Stimulated activated CD8-positive, alpha-beta memory T cell treated with anti-CD3 and anti-CD28 coated beads, Interleukin-2, amount 100 ng/mL, for 1 hour (primary cell): ENCODE measurements at places on chromosomes 6 and 20.

- no peak for DNase-seq
Measured at GRCh38 chr20:44609006-44609515, 26.7 kb downstream of the PKIG start.

GRCh38 chr6:75233092-75233615 is 10.4 kb downstream of the COX7A2 start:
- DNase-seq = no peak

DNA sequence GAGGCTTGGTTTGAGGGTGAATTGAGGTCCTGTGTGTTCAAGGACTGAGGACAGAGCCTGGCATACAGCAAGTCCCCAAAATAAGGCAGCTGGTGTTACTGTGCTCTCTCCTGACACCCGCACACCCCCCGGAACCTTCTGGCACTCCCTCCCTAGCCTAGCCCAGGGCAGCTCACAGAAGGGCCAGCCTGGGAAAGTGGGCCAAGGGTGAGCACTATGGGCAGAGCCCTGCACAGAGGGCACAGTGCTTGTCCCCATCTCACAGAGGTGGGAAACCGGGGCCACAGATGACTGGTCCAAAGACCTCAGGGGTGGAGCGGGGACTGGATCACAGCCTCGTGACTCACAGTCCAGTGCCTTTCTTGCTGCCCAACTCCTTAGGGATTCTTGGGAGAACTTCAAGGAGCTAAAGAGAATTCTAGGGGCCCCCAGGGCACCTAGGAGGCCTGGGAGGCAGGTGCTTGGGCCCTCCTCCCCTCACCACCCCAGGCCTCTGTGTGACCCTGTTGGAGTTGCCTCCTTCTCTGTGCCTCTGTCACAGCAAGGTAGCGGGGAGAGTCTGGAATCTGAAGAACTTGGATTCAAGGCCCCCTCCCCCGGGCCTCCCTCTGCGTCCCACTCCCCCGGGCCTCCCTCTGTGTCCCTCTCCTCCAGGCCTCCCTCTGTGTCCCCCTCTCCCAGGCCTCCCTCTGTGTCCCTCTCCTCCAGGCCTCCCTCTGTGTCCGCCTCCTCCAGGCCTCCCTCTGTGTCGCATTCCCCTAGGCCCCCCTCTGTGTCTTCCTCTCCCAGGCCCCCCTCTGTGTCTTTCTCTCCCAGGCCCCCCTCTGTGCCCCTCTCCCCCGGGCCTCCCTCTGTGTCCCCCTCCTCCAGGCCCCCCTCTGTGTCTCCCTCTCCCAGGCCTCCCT is 13.5 kb downstream of the DLGAP4 start:
- DNase-seq = no peak

DNA sequence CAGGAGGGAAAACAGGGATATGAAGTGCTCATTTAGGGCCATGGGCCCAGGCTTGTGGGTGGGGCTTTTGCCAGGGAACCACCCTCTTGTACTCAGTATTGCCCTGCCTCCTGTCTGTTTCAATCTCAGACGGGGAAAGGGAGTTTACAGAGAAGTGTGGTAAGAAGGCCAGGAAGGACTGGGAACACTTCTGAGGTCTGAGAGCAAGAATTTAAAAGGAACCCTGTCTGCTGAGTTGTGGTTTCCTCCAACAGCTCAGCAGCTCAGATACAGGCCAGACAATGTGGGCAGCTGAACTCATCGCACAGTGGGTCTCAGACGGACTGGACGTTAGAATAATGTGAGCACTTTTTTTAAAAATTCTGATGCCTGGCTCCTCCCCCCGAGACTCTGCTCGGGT is 354.1 kb upstream of the ARID1B start:
- DNase-seq = no peak

- no peak for DNase-seq
Measured at GRCh38 chr6:138503881-138504680, 4.8 kb upstream of the NHSL1 start.

DNA sequence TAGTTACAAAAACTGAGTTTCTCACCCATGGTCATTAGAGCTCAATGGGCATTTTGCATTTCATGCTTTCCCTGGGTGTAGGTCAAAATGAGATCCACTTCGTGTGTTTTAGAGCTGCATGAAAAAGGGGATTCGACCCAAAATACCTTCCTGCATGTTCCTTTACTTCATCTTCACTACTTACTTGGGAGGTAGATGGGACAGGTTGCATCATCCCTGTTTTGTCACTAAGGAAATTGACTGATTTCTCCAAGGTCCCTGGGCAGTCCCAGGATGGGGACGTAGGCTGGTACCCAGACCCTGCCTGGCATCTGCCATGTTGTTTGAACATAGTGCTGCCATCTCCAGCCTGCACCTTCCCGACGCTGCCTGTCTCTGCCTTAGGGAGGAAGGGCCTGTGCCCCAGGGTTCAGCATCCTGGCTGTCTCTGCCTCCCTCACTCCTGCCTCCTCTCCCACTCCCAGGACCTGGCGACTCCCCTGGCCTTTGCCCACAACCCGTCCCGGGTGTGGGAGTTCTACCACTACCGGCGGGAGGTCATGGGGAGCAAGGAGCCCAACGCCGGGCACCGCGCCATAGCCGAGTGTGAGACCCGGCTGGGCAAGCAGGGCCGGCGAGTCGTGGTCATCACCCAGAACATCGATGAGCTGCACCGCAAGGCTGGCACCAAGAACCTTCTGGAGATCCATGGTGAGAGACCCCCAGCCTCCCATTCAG is 17.0 kb downstream of the SIRT5 start:
- DNase-seq = no peak

- DNase-seq = no peak
Measured at GRCh38 chr6:42101186-42101657, 41.2 kb downstream of the C6orf132 start.

GRCh38 chr6:46865221-46865620 is 56.5 kb downstream of the ADGRF5 start:
- DNase-seq = no peak

DNA sequence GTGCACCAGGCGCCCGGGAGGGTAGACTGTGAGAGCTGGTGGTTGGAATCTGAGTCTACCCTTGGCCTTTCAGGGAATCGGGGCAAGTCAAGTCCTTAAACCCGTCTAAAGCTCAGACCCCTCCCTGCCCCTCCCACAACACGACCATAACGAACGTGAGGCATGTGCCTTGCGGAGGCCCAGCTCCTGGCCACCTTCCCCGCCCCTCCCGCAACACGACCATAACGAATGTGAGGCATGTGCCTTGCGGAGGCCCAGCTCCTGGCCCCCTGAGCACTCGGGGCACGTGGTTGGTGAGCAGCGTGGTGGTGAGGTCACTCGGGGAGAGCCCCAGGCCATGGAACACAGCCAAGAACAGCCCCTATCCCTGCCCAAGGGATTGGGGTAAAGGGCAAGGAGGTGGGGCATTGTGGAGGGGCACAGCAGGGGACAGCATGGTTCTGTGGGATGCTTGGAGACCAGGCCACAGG is 132.2 kb downstream of the TAF4 start:
- DNase-seq = no peak

DNA sequence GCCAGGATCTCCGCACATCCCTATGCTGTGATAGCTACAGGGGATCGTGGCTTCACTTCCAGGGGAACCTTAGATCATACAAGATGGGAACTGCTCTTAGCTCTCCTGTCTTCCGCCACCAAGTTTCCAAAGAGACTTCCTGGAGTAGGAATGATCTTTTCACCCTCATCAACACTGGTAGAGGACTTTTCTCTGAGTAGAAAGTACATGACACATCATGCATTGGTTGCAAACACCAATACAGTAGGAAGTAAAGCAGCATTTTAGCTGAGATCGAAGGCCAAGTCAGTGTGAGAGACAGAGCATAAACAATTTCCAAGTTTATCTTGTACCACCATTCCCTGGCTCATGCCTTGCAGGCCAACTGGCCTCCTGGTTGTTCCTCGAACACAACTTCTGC is 113.1 kb upstream of the NEDD9 start:
- no peak for DNase-seq

DNA sequence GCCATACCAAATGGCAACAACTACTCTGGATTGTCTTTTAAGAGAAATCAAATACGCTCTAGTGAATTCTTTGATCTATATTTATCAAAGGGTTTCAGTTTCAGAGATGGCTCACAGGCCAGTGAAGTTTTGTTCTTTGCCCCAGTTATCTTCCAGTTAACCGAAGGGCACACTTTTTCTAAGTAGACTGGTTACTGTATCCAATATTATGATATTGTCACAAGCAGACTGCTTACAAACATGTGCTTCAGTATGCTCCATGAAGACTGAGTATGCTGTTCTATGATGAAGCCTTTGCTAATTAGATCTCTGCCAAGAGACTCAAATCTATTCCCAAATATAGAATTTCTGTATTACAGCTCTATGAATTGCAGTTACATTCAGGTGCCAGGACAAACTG is 181.1 kb downstream of the REV3L start:
- DNase-seq = no peak

- DNase-seq = no peak
Measured at GRCh38 chr6:107656401-107656800, 166.5 kb downstream of the SOBP start.

DNA sequence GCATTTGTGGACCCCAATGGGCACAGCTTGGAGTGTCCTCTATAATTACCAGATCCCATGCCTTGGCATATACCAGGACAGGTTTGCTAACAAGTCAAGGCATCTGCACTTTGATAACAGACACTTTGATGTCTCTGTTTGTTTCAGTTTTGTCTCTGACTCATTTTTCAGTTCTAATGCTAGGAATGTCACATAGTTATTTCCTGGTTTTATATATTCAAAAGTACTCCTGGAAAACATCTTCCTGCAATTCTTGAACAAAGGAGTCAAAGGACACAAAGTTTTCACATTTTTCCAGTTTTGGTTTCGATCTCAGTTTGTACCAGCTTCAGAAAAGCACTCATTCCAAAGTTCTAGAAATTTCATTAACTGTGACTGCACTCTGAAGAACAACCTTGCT is 188.1 kb downstream of the FOXC1 start:
- DNase-seq = no peak

GRCh38 chr20:57866250-57867106 is 156.7 kb upstream of the PMEPA1 start:
- DNase-seq = no peak

- no peak for DNase-seq
Measured at GRCh38 chr6:52595796-52596130, 18.9 kb upstream of the TRAM2 start.

- DNase-seq = no peak
Measured at GRCh38 chr6:116059713-116060571, 749 bp downstream of the FRK start.

- DNase-seq = no peak
Measured at GRCh38 chr20:10978713-10979112, 304.9 kb upstream of the JAG1 start.

DNA sequence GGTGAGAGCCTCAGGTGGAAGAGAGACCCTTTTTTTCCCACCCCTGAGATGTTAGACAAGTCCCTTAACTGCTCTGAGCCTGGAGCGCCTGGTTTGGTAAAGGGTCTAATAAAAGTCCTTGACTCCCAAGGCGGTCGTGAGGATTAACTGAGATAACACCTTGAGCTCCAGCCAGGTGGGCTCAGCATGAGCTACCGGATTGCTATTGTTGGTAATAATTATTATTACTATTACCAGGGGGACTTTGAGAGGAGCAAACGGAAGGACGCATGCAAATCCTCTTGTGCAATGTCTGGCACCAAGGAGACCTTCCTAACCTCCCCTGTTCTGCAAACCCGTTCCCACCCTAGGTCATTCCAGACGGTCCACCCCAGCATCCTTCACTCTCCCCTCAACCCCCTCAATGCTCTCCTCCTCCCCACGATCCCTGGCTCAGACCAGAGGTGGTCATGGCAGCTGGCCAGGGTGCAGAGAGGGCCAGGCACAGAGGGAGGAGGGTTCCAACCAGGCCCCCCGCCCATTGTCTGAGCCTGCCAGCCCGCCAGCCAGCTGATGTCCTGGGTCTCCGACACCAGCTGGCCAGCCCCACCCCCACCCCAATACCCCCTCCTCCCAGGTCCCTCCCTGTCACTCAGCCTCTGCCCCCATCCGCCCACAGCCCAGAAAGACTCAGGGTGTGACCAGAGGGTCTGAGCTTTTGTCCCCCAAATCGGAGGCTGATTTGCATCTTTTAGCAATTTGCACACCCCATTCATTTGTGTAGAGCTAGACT is 14.3 kb upstream of the CBFA2T2 start:
- no peak for DNase-seq

DNA sequence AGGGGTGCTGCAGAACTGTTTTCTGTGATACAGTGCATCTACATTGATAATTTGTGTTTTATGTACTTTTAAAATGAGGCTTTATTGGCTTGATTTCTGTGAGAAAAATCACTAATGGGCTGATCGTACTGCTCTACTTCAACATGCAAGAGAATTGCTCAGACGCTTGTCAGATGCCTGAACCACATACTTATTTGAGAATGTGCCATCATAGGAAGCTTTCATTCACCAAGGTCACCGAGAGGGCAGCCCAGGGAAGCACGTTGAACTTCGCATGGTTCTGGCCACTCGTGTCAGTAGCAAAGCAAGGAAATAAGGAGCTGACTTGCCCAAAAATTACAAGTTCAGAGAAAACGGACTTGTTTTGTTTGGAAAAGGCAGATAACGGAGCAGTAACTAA is 168.5 kb upstream of the AKAP12 start:
- DNase-seq = no peak

GRCh38 chr6:13715444-13715883 is 3.8 kb upstream of the RANBP9 start:
- DNase-seq = no peak

DNA sequence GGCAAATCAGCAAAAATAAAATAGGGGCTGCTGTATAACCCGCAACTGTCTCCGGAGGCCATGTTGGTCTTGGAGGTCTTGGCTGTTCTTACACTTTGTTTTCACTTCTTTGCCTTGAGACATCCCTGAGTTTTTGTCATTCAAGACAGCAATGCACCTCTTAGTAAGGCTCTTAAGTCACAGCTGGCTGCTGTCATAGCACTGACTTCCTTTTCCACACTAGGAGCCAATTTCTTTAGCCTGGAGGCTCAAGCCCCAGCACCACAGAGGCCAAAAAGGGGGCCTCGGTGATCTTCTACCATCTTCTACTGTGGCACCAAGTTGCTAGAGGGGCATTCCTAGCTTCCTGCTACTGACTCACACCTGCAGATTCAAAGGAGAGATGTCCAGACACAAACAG is 536.3 kb downstream of the CDH26 start:
- DNase-seq = no peak

GRCh38 chr6:92989656-92990055 is 429.7 kb downstream of the EPHA7 start:
- no peak for DNase-seq

DNA sequence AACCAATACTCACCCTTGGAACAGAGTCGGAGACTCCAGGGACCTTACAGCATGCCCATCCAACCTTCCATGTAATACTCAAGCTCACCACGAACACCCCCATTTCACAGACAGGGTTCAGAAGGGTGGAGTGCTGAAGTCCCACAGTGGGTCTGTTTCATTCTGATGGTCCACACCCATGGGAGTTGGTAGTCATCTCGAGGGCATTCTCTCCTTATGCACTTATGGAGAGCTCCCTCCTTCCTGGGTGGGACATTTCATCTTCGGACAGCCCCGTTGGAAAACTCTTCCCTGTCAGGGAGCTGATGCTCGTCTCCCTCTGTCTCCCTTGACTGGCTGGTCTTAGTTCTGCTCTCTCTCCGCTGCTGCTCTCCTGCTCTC is 38.9 kb downstream of the COX4I2 start:
- no peak for DNase-seq

- no peak for DNase-seq
Measured at GRCh38 chr20:16262594-16262993, 310.7 kb downstream of the KIF16B start.
